ENCODE measurements at places on chromosomes 16 and 17. TPM values are rescaled to one million over a fixed set of nuclear protein-coding genes. Genes with fewer than 3 reads are reported as not detected.

Gene GAST
- total RNA-seq = not detected

Gene CCL17
- total RNA-seq = not detected

Gene G6PC1
- total RNA-seq = not detected

Gene TNFSF12
- 122 TPM for total RNA-seq

Gene KRT40
- not detected for total RNA-seq

Gene MSLN
- not detected for total RNA-seq

Gene SLC35G3
- not detected for total RNA-seq

Gene SLC52A1
- not detected for total RNA-seq

Gene HS3ST3A1
- 1.8 TPM for total RNA-seq

Gene PRAC1
- total RNA-seq = not detected

Gene KRT31
- total RNA-seq = not detected

Gene USP43
- total RNA-seq = not detected

Gene NKD1
- 6.7 TPM for total RNA-seq

Gene HOXB7
- total RNA-seq = 3.2 TPM

Gene LGALS9C
- total RNA-seq = 0.83 TPM

Gene KRTAP3-1
- not detected for total RNA-seq

Gene ZPBP2
- not detected for total RNA-seq

Gene STH
- not detected for total RNA-seq

Gene MKS1
- 6.1 TPM for total RNA-seq

Gene PLLP
- total RNA-seq = 2.3 TPM

Gene LRRC46
- 0.28 TPM for total RNA-seq

Gene SLC13A2
- total RNA-seq = not detected

Gene CDYL2
- total RNA-seq = 3.3 TPM

Gene ABCA8
- total RNA-seq = 20.0 TPM

Gene NTN1
- total RNA-seq = 17.2 TPM

Gene ZNF597
- 2.5 TPM for total RNA-seq

Gene COQ9
- total RNA-seq = 61.4 TPM

Gene KRT13
- total RNA-seq = 0.55 TPM

Gene TMEM235
- not detected for total RNA-seq

Gene CDH11
- total RNA-seq = 20.3 TPM

Gene ABCA6
- 85.0 TPM for total RNA-seq

Gene ITGA2B
- total RNA-seq = not detected

Gene EME1
- not detected for total RNA-seq

Gene CACNG1
- total RNA-seq = not detected

Gene TMEM88
- total RNA-seq = 19.9 TPM

Gene KRT9
- not detected for total RNA-seq

Gene OR2C1
- not detected for total RNA-seq

Gene CLEC19A
- not detected for total RNA-seq

Gene TP53TG3E
- total RNA-seq = not detected

Gene ICAM2
- total RNA-seq = 31.3 TPM

Gene IGFALS
- total RNA-seq = 1.1 TPM

Gene CDH1
- 1.1 TPM for total RNA-seq

Gene CHAD
- not detected for total RNA-seq
